Fibroblast of the conjunctiva (primary cell): ENCODE measurements at places on chromosomes 11 and 22.

DNA sequence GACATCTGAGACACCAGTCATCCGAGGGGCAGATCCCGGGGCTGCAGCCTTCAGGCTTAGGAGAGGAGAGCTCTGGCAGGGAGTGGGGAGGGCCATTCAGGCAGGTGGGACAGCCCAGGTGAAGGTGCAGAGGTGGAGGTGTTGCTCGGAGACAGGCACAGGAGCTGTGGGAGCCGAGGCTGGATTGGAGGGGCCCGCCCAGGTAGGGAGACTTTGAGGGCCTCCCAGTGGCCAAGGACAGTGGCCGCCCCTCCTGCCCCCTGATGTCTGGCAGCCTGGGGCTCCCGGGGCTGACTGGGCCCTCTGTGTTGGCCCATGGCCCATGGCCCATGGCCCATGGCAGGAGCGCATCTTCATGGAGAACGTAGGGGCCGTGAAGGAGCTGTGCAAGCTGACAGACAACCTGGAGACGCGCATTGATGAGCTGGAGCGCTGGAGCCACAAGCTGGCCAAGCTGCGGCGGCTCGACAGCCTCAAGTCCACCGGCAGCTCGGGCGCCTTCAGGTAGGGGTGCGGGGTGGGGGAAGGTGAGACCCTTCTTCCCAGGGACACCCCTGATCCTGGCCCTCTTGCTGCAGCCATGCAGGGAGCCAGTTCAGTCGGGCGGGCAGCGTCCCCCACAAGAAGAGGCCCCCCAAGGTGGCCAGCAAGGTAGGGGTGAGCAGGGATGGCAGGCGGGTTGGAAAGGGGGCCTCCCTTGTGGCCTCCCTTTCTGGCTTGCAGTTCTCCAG lies 13.3 kb downstream of the TMEM258 start:
- DNase-seq = no peak

DNA sequence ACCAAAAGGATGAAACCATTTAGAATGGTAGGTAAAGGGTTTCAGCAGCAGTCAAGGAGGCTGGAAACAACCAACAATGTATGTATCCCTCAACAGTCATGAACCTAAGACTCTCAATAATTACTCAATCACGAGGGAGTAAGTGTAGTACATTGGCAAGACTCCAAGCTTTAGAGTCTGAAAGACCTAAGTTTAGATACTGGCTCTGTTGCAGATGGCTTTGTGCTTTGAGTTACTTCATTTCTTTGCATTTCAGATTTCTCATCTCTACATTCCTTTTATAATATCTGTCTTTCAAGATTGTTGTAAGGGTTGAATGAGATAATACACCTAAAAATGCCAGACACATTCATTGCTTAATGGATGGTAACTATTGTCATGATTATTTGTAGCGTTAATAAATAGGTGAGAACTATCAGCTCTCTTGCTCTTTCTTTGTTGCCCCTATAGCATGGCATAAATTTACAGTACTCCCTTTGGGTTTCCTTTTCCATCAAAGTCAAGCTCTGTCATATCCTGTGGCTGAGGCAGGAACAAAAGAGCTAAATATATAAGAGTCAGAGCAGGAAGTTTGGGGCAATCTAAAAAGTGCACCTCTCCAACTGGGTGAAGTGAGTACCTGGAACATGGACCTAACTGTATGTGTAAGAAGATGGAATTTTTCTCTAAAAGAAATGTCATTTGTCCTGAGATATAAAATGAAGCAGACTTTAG lies 228.2 kb upstream of the ZC3H12C start:
- DNase-seq = peak; percentile 27

- no peak for DNase-seq
Observed at GRCh38 chr11:26474401-26474800, 97.7 kb downstream of the MUC15 start.

DNA sequence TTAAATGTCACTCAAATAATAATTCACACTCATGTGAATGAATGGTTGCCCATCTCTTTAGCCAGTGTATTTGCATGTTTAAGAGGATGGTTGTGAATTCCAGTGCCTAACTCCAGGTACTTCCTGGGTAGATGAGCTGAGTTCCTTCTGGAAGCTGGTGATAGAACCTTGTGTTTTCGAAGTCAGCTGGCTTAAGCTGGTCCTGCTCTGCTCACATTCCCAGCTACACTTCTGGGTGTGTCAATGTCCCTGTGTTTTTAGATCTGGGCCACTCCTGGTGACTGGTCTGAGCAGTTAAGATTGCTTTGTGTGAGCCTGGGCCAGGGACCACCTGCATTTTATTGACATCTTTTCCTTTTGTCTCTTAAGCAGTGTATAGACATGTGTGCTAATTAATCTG lies 10.6 kb downstream of the TEAD1 start:
- no peak for DNase-seq

DNA sequence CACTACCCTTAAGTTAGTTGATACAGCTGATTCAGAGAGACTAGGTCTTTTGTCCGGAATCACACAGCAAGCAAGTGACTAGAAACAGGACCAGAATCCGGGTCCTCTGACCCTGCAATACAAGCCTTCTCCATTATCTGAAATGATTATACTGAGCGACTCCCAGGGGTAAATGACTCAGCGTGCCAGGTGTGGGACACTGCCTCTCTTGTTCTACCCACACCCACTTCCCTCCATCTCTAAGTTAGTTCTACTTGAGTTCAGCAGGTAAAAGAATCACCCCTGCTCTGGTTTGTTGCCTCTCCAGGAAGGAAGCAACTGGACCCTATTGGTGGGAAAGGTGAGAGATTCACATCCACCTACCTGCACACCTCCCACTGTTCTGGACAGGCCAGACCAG lies 156.9 kb downstream of the DBX1 start:
- DNase-seq = no peak

DNA sequence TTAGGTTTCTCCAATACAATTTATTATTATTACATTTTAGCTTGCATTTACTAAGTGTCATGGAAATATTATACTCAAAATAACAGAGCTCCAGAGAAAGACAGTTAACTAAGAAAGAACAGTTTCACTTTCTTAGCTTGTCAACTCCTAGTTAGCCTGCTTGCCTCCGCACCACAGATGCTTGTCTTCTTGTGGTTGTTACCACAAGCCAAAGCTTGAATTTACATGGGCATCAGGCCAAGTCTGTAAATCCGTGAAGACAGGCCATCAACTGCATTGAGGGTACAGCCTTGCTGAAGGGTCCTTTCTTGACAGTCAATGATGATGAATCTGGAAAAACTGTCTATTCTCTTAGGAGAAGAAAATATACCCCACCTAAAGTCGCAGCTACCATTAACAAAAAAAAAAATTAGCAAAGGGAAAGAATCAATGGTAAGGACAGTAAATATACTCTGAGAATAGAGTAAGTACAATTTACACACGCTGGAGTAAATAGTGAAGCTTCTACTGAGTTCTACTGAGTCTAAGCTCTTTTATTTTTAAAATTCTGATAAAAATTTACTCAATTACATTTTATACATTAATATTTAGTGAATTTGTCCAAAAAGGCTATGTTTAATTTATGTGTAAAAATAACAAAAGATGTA lies 15.6 kb upstream of the DENND5A start:
- peak; percentile 26 for DNase-seq

DNA sequence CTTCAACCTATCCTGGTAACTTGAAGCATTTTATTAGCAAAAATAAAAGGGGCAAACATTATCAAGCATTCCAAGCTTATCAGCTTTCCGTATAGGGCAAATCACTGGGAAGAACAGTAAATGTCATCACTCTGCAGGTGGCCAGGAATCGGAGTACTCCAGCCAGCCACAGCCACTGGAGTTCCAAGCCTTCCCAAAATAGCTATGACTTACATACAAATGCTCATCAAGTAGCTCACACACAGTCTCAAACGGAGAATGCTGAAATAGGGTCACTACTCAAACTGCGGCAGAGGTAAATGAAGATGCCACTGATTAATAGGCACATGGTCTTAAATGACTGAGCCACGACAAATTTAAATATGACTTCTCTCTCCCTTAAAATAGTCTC lies 2.1 kb downstream of the USP28 start:
- DNase-seq = no peak

DNA sequence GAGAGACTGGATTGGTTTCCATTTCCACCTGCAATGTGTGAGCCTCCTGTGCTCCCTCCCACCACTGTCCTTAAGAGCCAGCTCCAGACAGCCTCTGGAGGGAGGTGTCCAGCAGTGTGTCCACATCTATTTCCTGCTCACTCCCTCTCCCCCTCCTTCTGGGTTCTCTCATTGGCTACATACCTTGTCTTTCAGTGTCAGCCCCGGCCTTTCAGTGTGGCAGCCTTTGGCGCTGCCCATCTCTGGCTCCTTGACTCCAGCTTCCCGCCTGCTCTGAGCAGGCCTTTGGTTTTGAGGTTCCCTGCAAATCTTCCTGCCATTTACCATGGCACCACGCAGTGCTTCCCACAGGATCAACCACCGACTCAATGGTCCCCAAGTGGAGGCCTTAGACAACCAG lies 19.0 kb upstream of the PTPRJ start:
- DNase-seq = no peak

GRCh38 chr11:126352934-126353801 lies 2.3 kb upstream of the ST3GAL4 start:
- DNase-seq = no peak

- no peak for DNase-seq
Observed at GRCh38 chr11:66011239-66011784, 496 bp upstream of the CST6 start.

- DNase-seq = peak; percentile 81
Observed at GRCh38 chr11:94130298-94131046, 1.8 kb downstream of the PANX1 start.

GRCh38 chr22:29205594-29206371 lies at the start of gene EMID1:
EMID1 (plus strand) TSS chr22:29205896; CDS start chr22:29206039, 143 bp downstream.
- no peak for DNase-seq
